Fibroblast of skin of left biceps (primary cell): ENCODE measurements at places on chromosomes 13 and 19.

GRCh38 chr19:12331211-12331941 lies 2.1 kb downstream of the ZNF563 start:
- DNase-seq = no peak

- DNase-seq = no peak
These were observed 133.9 kb downstream of the DCT start for GRCh38 chr13:94345374-94346195.

DNA sequence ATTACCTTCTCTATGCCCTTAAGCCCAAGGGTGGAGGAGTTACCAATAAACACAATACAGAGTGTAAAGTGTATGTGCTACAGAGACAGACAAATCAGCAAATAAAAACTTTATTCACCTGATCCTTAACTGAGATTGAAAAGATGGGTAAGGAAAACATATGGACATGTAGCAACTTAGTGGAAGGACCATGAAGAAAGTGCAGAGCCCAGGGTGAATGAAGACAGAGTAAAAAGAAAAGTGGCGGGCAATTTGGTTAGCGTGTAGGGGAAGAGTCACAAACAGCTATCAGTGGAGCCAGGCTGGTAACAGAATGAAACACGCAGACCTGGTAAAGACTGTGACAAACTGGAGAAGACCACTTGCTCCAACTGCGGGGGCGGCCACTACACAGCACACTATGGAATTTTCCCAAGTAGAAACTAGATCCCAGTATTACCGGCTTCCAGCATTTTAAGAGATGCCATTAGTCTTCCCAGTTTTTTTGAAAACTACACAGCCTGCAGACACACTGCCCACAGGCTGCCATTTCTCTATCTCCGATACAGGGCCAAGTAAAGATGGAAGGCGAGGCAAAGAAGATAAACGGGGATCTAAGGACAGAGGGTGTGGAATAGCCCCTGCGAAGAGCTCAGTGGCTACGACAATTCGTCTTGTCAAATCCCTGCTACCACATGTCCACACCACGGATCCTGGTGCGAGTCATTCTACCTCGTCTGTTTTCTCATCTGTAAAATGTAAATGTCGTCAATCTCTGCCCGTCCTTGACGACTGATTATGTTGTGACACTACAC lies 1.2 kb downstream of the UQCRFS1 start:
- DNase-seq = no peak

GRCh38 chr19:4911786-4912672 lies 2.7 kb downstream of the UHRF1 start:
- peak; percentile 100 for DNase-seq

GRCh38 chr13:110008816-110009215 lies 222.4 kb upstream of the IRS2 start:
- DNase-seq = no peak

DNA sequence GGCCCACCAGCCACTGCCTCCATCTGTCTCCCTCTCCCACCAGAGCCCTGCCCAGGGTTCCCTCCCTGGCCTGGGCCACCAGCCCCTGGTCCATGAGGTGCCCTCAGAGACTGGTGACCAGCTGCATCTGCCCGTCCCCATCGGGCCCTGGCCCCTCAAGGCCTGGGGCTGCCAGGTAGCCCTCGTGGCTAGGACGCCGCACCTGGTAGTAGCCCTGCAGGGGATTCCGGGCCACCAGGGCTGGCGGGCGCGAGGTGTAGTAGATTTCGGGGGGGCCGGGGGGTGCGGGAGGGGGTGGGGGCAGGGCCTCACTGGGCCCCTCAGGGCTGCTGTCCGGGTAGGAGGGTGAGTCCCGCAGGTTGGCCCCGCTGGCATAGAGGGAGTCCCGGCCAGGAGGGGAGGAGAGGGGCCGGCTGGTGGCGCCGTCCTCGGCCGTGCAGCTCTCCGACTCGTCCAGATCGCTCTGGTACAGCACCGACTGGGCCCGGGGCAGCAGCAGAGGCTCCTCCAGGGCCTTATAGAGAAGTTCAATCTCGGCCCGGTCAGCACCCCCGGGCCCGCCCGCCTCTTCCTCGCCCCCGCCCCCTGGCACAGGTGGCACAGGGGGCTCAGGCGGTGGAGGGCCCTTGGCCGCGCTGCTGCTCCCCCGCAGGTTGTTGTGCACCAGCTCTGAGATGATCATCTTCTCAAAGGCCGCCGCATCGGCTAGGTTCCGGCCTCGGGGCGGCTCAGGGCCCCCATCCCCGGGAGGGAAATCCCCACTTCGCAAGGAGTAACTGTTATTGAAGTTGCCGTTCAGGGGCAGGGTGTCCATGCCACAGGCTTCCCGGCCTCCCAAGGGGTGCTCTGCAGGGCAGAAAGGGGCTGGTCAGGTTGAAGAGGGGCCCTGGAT lies 14.6 kb upstream of the ASF1B start:
- no peak for DNase-seq

GRCh38 chr13:113591750-113592149 lies 7.2 kb downstream of the TFDP1 start:
- no peak for DNase-seq

DNA sequence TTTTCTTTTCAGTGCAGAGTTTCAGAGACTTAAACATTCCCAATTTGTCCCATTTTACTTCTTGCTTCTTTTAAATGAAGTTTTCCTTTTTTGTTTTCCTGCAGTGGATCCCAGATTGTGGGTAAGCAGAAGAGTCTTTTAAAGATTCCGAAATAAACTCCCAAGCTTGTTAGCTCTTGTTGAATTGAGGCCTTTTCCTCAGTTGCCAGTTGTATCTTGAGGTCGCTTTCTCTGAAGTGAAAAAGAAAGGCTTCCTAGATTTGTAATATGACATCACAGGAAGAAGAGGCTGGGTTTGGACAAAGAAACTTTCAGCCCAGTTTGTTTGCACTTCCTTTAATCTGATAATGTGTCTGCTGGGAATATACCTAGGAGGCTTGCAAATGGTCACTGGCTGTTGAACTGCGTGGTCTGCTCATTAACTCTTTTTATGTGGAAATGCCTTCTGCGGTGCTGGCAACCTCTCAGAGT lies at the start of gene LPAR6:
Gene LPAR6, minus strand, starts transcription at position 233 of the 471 bp plus-strand sequence. CDS start 690 bp downstream, outside the sequence.
- DNase-seq = no peak
